ENCODE measurements at places on chromosomes 16 and 17.

DNA sequence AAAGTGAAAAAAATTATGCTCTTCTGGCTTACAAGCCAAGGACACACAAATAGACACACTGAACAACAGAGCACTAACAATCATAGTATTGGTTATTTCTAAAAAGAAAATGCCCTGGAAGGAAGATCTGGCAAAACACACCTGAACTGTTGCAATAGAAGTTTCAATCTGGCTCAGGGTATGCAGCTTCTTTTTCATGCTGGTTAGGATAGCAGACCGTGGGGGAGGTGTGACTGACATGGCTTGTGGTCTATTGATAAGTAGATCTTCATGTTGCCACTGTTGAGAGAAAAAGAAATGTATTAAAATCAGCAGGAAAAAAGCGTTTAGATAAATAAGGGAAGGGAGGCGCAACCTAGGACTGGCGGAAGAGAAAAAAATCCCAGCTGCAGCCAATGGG, 26.5 kb upstream of the ARL6IP1 start:
- no peak for DNase-seq

GRCh38 chr16:88701581-88702370, 4.4 kb downstream of the RNF166 start:
- no peak for DNase-seq

- DNase-seq, result no peak
Measured at GRCh38 chr16:48084826-48085225, 71.0 kb downstream of the ABCC12 start.

- DNase-seq, result peak; percentile 18
Measured at GRCh38 chr17:29933379-29933778, 3.4 kb upstream of the SSH2 start.

- no peak for DNase-seq
Measured at GRCh38 chr17:45229681-45230409, 8.2 kb downstream of the FMNL1 start.

DNA sequence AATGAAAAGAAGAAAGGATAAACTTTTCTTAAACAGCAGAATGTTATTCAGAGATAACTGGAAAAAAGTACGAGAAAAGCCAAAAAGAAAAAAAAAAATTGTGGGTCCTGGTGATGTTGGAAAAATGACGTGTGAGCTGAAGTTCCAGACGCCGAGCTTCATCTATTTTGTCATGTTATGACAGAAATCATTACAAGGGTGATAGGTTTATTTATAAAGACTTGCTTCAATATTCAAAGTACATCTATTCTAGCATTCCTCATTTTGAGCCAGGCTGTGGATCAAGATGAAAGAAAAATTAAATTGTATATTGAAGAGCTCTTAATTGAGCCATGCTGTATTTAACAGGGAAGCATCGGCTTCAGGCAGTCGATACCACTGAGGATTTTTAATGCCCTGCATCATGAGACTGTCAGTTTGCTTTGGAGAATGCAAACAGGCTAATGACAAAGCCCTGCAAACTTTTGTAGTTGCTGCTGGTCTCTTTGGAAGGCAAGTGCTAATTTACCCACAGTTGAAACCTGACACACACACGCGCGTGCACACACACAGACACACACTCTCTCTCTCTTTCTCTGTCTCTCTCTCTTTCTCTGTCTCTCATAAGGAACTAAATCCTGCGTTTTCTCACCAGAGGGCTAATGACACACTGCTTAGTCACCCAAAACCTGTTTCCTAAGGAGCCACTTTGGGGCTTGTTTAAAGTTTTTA, 110.7 kb downstream of the WWOX start:
- DNase-seq, result peak; percentile 13

DNA sequence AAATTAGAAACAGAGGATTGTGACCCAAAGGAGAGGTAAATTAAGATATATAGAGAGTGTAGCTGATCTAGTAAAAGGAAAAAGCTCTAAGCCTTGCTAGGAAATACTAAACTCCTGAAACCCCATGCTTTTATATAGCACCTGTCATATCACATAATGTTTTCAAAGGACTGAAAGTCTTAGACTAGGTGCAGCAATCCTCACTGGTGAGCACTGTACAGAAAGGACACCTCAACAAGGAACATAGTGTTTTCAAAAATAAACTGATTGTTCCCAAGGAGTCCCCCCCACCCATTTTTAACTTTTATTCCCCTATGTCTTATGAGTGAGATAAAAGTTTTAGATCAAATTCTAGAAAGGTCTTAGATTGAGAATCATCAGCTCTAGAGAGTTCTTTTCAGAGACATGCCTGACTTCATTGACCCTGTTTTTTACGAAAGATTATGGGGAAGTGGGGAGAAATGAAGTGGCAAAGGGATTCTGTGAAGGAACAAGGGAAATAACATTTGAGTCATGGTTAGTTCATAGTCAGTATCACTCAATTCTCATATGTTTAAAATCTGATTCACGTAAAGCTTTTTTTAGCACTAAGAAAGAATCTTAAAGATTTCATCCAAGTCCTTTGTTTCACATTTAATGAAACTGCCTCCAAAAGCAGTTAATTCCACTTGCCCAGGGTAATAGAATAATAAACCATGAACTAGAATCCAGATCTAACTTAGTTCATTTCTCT, 166.4 kb downstream of the CYB561 start:
- no peak for DNase-seq

DNA sequence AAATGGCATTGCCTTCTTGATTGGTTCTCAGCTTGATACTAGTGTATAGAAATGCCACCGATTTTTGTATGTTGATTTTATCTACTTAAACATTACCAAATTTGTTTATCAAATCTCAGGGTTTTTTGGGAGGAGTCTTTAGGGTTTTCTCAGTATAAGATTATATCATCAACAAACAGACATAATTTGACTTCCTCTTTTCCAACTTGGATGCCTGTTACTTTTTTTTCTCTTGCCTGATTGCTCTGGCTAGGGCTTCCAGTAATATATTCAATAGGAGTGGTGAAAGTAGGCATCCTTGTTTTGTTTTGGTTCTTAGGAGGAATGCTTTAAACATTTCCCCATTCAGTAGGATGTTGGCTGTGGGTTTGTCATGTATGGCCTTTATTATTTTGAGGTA, 29.1 kb downstream of the EFCAB13 start:
- no peak for DNase-seq
